Effector CD4-positive, alpha-beta T cell (primary cell): ENCODE measurements at places on chromosomes 3 and 15.

DNA sequence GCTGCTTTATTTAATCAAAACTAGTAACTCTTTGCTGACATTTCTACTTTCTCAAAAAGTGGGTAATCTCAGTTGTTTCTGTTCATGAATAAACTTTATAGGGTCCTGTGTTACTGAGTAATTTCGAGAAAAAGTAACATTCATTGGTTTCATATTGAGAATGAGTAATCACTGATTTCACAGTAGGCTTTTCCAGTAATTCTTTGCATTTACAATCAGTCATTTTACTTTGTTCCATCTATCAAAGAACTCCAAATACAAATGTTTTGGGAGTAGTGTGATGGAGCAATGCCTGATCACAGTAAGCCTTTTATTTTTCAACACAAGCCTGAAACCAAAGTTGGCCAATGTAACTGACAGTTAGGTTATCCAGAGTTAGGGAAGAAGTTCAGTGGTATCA lies 353.6 kb downstream of the ULK4 start:
- no peak for DNase-seq

DNA sequence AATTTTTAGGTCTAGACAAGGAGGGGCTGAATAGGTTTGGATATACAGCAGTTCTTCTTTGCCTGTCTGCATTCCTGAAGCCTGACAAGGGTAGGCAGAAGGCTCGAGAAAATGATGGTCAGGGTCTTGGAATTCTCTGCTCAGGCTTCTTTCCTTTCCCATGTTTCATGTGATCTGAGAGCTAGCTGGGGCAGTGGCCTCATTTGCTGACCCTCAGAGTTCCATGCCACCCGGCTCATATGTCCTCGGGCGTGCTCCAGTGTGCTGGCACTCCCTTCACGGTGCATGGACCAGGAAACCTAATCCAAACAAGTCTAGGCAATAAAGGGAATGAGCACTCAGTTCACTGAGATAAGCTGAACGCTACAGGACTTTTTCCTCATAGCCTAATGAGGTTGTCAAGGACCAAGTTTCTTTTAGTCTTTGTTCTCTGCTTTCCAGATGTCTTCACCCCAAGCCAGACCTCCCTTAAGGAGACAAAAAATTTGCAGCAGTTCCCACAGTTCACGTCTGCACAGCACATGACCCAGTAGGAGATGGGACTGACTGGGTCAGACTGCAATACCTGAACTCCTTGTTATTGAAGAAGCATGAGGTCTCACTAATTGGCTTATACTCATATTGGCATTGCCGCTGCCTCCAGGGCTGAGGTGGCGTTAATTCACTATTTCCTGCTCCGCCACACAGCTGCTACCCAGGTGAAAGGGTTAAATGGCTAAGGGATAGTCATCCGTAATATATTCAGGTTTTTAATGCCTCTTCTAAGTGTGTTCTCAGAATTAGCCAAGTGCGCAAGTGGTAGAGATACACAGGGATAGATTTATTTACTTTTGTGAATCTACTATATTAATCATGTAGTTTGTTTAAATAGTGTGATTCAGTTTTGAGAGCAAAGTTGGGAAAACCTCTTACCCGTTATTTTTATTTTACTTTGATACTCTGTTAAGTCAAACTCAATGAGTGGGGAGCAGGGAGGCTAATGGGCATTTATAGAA lies 15.3 kb upstream of the RTP4 start:
- DNase-seq, result no peak

DNA sequence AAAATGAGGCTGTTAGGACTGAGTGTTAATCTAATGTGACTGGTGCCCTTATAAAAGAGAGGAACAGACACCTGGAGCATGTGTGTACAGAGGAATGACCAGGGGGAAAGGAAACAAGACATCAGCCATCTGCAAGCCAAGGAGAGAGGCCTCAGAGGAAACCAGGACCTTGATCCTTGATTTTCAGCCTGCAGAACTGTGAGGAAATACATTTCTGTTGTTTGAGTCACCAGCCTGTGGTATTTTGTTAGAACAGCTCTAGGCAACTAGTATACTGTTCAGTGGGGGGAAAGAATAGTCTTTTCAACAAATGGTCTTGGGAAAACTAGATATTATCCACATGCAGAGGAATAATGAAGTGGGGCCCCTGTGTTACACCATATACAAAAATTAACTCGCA lies 80.6 kb downstream of the CCR1 start:
- no peak for DNase-seq

- no peak for DNase-seq
These were observed 29.3 kb downstream of the BTD start for GRCh38 chr3:15630646-15631350.

GRCh38 chr15:87193481-87193880 lies 1063.1 kb downstream of the NTRK3 start:
- DNase-seq, result no peak

GRCh38 chr3:63076357-63076756 lies 201.1 kb upstream of the CADPS start:
- DNase-seq, result no peak

- no peak for DNase-seq
These were observed 30.4 kb upstream of the SEC61A1 start for GRCh38 chr3:128021768-128022372.

DNA sequence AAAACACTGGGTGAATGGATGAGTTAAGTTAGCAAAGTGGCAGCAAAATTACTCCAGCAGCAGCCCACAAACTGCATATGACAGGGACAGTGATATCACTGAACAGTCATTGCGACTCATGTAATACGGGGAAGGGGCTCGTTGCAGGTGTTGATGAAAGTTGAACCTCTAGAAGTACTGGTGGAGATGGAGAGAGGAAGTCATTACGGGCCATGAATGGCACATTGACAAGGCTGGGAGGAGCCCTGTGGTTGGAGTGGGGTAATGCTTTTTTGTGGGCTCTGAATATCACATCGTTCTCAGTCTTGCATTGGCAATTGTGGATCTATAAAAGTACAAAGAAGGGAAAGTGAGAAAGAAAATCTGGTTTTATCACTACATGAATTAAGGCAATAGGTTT lies 278.1 kb downstream of the ZPLD1 start:
- no peak for DNase-seq

DNA sequence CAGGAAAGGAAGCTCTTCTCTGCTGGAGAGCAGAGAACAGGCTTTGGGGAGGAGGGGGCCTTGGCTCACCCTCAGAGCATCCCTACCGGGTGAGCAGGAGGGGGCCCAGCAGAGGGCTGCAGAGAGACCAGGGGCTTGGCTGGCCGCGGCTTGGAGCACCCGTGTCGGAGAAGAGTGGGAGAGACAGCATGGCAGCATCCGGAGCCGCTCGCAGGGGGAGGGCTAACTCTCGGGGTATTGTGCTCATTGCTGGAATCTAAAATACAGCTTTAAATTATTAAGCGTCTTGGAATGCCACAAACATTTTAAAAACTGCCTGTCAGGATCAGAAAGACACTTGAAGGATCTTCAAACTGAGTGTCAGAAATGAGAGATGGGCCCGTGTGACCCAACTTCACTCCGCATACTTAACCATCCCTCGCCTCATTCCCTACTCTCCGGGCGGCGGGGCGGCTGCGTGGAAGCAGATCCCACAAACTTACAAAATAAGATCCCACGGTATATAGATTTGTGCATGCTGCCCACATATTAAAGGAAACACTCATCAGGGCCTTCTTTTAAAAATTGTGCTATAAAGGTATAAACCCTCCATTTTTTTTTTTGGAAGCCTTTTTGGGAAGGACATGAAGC lies 53.9 kb downstream of the EIF4E3 start:
- no peak for DNase-seq

DNA sequence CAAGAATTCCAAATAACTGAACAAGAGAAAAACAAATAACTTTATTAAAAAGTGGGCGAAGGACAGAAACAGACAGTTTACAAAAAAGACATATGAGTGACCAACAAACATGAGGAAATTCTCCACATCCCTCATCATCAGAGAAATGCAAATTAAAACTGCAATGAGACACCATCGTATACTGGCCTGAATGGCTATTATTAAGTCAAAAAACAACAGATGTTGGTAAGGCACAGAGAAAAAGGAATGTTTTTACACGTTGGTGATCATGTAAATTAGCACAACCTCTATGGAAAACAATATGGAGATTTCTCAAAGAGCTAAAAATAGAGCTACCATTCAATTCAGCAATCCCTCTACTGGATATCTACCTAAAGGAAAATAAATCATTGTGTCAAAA lies 1260.4 kb upstream of the ALCAM start:
- no peak for DNase-seq

DNA sequence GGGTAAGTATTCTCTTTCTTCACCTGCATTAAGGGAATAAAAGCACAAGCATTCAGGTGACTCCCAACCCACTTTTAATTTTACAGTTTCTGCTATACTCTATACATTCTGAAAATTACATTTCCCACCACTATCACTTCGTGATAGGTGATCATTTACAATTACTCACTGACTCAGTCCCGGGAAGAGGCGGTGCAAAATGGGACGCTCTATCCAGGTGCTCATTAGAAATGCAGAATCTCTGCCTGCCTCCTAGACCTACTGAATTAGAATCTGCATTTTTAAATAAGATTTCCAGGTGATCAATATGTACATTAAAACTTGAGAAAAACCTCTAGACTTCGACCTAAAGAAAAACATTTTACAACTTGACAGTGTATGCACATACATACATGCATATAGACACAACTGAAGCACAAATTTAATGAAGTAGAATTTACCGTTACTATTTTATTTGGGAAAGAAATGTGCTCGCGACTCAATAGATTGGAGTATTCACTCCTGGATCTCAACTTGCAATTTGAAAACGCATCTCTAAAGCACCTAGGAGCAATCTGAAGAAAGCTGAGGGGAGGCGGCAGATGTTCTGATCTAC lies 598 bp upstream of the TGFBR2 start:
- DNase-seq, result no peak

DNA sequence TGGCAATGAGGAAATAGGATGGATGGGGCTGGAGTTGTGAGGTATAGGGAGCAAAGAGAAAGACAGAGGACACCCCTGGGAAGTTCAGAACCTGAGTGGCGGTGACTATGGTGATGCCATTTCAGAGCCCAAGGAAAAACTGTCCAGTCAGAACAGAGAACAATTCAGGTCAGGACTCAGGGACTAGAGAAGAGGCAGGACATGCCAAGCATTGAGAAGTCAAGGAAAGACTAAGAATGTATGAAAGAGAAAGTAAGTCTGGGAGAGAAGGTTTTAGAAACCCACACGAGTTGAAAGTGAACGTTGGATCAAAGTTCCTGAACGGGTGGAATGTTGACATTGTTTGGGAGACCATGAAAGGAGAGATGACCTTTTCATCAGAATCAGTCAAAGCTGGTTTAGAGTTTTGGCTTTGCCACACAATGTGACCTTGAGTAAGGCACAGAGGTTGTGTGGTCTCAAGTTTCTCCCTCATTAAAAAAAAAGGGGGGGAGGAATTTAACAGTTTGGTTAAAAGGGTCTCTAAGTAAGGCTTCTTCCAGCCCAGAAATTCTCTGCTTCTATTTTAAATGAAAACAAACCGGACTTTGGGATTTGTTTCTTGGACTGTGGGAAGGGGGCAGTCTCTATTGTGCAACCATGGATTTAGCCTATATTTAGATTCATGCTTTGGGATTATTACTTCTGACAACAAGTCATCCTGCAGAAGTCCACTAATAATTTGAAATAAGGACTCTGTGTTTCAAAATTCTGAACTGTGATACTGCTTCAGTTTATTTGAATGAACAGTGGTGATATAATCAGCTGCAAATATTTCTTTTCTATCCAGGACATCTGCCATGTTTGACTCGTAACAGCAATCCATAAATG lies 315.9 kb upstream of the TBL1XR1 start:
- no peak for DNase-seq

DNA sequence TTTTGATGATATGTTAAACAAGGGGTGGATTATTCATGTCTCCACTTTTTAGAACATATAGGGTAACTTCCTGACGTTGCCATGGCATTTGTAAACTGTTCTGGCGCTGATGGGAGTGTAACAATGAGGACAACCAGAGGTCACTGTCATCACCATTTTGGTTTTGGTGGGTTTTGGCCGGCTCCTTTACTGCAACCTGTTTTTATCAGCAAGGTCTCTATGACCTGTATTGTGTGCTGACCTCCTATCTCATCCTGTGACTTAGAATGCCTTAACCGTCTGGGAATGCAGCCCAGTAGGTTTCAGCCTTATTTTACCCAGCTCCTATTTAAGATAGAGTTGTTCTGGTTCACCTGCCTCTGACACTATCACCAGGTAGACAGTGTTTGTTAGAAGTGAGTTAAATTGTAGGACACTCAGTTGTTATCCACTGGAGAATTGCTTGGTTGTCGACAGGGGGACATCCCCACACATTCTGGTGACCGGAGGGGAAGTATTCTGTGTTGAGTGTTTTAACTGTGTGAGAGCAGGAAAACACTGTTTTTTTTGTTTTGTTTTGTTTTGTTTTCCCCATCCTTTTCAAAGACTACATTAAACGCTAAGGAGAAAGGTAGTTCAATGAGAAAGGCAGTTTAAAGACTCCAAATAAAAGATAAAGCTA lies 36.9 kb upstream of the SKIL start:
- no peak for DNase-seq

- no peak for DNase-seq
These were observed 54.3 kb downstream of the SLC30A4 start for GRCh38 chr15:45468294-45468693.

DNA sequence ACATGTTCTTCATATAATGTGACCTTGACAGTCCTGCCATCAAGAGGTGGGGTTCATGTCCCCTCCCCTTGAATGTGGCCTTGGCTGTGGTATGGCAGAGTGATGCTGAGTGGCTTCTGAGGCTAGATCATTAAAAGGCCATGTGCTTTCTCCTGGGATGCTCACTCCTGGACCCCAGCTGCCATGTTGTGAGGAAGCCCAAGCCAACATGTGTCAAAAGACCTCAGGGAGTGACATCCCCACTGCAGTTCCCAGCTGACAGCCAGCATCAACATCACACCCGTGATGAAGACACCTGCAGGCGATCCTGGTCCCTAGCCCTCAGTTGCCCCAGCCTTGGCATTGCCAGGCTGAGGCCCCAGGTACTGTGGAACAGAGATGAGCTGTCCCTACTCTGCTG lies 36.6 kb downstream of the EBLN2 start:
- no peak for DNase-seq

DNA sequence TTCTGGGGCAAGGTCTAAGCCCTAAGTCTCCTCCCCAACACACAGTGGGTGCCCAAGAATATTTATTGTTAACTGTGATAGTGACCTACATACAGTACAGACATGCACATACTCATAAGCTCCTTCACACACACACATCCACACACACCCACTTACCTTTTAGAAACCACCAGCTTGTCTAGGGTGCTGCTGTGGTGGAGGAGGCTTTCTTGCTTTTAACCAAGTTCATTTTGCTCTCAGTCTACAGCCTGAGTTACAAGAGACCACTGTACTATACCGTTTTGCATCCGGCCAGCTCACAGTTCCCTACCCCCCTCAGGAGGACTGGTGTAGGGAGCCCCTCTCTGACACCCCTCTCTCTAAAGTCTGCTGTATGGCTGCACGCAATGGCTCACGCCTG lies 16.7 kb downstream of the DAPK2 start:
- DNase-seq, result no peak

- no peak for DNase-seq
These were observed 130.1 kb downstream of the PTPRG start for GRCh38 chr3:61691466-61691865.

DNA sequence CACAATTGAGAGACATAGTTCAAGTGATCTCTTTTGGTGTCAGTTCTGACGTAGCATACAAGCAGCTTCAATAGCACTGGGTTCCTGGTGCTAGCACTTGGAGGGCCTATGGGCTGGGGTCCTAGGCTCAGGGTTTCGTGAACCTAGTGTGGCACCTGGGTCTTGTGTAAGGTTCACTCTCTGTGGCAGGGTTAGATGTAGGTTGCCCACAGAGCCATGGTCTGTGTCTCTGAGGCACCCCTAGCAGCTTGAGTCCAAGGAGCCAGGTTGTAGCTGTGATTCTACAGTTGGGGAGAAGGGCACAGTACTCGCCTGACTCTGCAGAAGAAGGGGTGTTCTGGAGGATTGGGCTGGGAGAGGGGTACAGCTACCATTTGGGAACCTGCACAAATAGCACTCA lies 282.6 kb upstream of the LRRC3B start:
- no peak for DNase-seq
